ENCODE measurements at places on chromosomes 16 and 17.

DNA sequence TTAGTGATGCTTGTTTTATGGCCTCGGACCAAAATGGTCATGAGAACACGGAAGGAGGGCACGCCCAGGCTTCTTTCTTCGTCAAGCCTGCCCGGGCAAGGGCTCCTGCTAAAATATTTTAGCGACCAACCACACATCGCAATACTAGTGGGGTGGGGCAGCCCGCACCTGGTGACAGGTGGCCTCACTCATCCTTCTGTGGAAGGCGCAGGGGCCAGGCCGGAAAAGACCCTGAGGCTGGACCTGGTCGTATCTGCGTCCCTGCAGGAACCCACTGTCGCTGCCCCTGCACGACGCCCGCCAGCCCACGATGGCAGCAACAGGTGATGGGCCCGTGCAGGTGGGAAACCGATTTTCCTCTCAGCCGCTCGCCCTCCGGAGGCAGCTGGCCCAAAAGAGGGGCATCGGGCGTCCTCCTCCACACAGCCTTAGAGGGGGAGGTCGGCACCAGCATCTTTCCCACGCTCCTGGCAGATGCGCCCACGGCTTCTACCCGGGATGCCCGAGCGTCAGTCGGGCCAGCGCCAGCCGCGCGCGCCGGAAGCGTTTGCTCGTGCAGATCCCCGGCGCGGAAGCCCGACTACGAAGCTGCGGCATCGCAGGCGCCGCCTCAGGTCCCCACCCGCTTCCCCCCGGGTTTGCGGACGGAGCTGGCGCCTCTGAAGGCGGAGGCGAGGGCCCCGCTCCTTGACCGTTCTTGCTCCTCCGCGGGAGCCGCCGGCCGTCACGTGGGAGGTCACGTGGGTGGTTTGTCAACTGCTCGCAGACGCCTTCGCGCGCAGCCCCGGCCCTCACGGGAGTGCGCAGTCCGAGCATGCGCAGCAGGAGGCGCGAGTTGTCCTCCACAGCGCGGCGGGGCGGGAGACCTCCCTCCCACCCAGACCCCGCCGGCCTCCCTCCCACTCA is 22.8 kb upstream of the FOXK2 start:
- peak; percentile 93 for DNase-seq

- DNase-seq, result no peak
Observed at GRCh38 chr17:28196636-28197035, 122.4 kb upstream of the TMEM97 start.

GRCh38 chr16:51881731-51882130 is 665.2 kb downstream of the TOX3 start:
- DNase-seq, result no peak

DNA sequence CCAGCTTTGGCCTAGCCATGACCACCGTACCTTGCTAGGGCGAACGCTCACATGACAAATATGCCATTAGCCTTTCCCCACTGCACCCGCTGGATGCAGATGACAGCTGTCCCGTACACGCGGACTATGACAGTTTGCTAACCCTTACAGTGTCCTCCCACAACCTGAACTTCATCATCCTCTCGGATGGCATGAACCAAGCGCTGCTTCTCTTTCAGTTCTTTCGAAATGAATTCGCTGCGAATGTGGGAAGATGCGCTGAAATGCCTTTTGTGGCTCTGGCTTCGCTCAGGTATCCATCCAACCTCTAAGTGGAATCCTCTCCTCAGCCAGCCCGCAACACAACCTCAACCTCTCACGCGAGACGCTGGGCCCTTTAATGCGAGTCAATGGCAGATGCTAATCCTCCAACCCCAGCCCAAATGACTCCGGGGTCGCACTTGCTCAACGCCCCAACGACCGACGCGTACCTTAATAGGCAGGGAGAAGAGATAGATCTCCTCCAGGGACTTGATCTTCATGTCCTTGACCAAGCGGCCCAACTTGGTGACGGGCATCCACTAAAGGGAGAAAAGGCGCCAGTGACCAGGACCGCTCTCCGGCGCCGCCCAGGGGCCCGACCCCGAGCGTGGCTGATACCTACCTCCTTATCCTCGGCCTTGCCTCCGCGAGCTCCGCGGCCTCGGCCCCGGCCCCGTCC is 670 bp downstream of the RPS2 start:
- DNase-seq, result no peak

DNA sequence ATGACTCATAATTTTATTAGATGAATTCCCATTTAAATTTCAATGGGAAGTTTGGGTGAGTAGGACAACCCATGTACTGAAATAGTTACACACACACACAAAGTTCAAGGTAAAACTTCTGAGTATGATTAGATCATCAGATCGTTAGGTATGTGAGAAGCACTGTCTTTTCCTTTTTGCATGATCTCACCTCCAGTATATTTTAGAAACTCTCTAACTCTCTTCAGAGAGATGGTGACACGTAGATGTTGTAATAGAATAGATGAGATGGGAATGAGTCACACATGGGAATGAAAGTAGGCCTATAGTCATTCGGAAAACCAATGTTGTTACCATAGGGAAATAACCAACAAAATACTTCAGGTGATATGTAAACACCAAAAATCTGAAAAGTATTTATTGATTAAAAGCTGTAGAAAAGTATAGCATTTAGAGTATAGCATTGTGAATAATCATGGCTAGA is 22.2 kb downstream of the KRT23 start:
- peak; percentile 72 for DNase-seq

GRCh38 chr17:78176548-78177025 is 8.2 kb downstream of the SYNGR2 start:
- DNase-seq, result peak; percentile 71

DNA sequence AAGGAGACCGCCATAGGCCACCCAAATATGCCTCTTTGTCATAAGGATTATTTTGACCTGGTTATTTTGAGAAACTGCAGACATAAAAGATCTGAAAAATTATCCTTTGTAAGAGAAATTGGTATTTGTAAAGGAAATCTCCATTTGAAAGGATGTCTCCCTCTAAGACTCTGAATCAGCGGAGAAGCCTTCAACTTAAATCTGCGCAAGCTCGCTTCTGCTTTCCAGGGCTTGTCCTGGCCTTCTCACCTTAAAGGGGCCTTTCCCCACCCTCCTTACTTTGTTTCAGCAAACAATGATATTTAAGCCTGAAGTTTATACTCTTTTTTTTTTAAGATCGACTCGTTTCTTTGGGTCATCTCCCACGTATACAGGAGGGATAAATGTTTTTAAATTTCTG is 34.5 kb downstream of the HSBP1 start:
- DNase-seq, result peak; percentile 46

GRCh38 chr16:27235055-27235937 is 32.0 kb downstream of the KDM8 start:
- peak; percentile 66 for DNase-seq

- no peak for DNase-seq
Observed at GRCh38 chr17:63136369-63137012, 170.5 kb downstream of the TANC2 start.

- no peak for DNase-seq
Observed at GRCh38 chr16:70257391-70257790, 5.7 kb upstream of the EXOSC6 start.

- DNase-seq, result no peak
Observed at GRCh38 chr17:8466873-8467272, 31.2 kb downstream of the NDEL1 start.

- no peak for DNase-seq
Observed at GRCh38 chr16:450785-451512, 25.5 kb downstream of the RAB11FIP3 start.

GRCh38 chr17:2457913-2458312 is 53.8 kb downstream of the METTL16 start:
- DNase-seq, result no peak

Data from CD14-positive monocyte (primary cell).